Right renal pelvis (tissue), 4 donors: ENCODE measurements at places on chromosomes 7 and 10.

DNA sequence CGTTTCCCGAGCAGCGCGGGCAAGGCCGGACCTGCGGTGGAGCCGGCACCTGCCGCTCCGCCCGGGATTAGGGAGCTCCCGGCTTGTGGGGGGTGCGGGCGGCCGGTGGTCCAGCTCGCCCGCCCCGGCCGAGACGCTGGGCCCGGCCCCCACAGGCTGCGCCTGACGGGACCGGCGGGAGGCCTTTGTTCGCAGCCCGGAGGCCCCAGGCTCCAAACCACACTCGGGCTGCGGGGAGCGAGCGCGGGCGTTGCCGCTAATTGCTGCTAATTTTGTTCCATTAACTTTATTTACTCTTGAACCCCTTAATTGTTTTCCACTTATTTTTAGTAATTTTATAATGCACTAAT, 9.6 kb downstream of the UNCX start:
- no peak for DNase-seq

GRCh38 chr7:112789453-112789816, 758 bp downstream of the TMEM168 start:
- DNase-seq: no peak

- DNase-seq: no peak
These were observed 124.4 kb downstream of the AMPH start for GRCh38 chr7:38506756-38507155.

GRCh38 chr7:46203926-46204325, 282.9 kb upstream of the IGFBP3 start:
- DNase-seq: no peak

DNA sequence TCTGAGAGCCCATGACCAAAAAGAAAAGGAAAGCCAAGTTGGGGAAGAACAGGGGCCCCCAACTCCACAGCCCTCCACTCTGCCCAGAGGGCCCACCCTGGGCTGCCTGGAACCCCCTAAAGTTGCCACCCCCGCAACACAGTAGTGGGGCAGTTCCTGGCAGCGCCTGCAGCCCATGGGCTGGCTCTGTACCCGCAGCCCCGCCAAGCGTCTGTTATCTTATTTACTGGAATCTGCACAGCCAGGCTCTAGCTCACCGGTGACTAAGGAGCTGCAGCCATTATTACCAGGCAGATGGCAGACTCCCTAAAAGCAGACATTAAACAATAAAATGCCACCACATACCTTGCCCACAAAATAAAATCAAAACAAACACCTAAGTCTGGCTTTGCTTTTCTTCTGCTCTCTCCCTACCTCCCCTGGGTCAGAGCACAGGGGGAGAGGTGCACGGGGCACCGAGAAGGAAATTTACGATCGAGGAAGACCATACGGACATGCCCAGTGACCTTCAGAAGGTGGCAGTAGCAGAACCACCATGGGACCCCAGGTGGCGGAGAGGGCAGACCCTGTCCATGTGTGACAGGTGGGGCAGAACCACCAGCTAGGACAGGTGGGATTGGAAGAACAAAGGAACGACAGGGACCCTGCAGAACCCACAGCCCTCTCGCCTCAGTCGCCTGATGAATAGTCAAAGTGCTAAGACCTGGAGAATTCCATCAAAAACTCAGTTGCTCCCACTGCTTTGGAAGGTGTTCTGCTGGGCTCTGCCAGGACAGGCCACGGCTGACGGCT, 66.3 kb downstream of the PRKAG2 start:
- DNase-seq: no peak

DNA sequence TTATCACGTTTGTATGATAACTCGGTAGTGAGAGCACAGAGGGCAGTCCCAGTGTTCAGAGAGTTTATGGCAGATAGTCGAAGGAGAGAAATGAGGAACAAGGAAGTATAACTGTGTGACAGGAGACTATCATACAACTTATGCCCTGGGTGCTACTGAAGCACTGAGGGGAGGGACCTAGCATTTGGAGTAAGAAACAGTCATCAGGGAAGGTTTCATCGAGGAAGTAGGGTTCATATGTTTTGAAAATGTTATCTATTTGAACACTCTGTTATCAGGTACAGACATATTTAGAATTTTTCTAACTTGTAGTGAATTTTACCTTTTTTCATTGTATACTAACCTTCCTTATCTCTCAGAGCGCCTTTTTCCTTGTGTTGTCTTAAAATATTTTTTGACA, 1214.4 kb upstream of the C7orf33 start:
- no peak for DNase-seq

GRCh38 chr7:12993025-12993424, 305.6 kb downstream of the ARL4A start:
- DNase-seq: no peak

DNA sequence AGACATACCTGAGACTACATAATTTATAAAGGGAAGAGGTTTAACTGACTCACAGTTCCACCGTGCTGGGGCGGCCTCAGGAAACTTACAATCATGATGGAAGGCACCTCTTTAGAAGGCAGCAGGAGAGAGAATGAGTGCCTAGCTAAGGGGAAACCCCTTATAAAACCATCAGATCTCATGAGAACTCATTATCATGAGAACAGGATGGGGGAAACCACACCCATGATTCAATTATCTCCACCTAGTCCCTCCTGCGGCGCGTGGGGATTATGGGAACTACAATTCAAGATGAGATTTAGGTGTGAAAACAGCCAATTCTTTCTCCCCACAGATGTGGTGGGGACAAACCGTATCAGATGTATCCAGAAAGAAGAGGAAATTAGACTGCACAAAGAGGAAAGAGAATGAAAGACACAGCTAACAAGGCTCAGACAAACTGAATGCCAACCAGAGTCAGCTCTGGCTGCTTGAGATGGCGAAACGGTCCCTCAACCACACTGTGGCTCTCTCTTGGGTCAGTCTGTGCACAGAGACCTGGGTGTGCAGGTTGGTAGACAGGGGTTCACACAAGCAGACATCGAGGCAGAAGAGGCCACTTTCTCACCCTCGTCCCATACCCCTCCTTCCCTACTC, 375.6 kb downstream of the SFMBT2 start:
- DNase-seq: no peak

DNA sequence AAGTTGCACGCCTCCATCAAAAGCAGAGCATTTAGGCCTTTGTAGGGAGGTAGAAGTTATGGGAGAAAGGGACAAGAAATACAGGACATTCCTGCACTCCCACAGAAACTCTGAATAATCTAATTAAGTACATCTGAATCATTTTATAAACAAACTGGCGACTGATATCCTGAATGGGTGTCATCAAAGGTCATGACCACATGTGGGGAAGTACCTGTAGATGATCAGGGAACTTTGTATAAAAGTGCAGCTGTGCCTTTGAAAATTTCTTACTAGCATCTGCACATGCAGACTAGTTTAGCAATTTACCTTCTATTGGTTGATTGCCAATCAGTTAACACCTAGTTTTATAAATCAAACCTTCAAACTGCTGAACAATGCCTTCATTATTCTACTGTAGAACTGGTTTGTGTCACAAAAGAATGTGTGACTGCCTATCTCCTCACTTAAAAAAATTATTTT, 17.1 kb downstream of the STEAP4 start:
- no peak for DNase-seq

DNA sequence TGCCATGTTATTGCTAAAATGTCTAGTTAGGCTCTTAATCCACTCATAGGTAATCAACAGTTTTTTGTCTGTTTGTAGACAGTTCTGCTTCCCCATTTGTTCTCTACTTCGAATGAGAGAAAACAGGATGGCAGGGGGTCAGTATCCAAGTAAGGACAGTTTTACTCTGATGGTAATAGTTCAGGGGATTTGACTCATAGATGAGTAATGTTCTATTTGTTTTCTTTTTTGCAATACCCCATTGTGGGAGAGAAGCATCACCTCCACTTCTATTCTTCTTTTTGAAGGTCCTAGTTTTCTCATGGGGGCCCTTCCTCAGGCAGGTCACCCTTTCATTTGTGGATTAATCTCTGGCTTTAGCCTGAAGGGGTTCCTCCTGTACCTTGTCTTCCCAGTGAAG, 13.9 kb downstream of the PCLO start:
- DNase-seq: no peak

GRCh38 chr10:95741807-95742467, 14.0 kb upstream of the ENTPD1 start:
- DNase-seq: peak; percentile 52

- DNase-seq: no peak
These were observed 118.3 kb upstream of the KMT2E start for GRCh38 chr7:104895522-104896236.

GRCh38 chr7:117946151-117946633, 73.0 kb upstream of the CTTNBP2 start:
- DNase-seq: no peak

GRCh38 chr7:58086871-58087535, 637.0 kb downstream of the ZNF716 start:
- DNase-seq: no peak

DNA sequence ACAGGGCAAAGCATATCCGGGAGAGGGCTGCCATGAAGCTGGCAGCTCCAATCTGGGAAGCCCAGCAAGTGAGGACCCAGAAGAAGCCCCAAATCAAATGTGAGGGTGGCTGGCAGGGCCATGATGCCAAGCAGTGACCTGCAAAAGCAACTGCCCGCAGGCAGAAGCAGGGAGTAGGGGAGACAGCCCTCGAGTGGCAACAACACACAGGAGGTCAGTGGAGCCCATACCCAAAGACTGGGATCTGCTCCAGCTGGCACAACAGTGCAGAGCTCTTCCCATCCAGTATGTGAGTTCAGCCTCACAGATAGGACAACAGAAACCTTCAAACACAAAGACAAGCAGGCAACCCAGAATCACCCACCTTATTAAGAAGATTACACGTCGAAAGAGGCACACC, 45.0 kb downstream of the GRID1 start:
- DNase-seq: no peak

GRCh38 chr7:16961641-16962040, 79.9 kb upstream of the AGR3 start:
- DNase-seq: no peak

DNA sequence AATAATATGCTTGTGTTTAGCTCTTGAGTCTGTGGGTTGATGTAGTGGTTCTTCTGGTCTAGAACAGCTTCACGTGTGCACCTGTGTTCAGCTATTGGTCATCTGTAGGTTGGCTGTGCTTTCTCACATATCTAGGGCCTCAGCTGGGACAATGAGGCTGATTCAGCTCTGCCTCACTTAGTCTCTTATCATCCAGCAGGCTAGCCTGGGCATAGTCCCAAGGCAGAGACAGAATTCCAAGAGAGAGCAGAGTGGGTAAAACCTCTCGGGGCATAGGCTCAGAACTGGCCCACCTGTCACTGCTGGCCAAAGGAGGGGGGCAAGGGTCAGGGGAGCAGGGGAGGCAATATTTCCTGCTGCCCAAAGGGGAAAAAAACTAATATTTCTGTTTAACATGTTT, 32.0 kb upstream of the MXI1 start:
- DNase-seq: no peak

DNA sequence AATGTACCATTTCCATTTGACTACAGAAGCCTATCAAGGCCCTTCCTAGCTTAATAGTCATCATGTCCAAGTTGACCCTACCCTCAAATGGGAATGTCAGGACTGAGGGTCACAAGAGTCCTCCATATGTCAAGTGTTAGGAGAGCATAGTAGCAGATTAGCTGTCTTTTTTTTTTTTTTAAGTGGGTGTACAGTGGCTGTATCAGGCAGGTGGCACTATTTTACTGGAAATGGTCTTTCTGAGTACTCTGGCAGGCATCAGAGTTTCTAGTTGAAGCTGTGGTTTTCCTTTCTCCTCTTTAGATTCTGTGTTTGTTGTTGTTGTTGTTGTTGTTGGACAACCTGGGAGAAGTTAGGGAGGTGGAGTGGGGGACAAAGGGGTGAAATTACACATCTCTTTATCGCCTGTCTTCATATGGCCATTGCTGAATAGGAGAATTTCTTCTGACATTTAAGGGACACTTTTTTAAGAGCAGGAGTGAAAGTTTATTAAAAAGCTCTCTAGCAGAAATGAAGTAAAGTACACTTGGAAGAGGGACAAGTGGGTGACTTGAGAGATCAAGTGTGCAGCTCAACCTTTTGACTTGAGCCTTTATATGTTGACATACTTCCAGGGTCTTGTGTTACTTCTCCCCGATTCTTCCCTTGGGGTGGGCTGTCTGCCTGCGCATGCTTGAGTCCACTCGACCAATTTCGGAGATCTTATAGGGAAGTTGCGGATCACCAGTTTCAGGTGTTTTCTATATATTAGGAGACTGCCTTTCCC, 104.1 kb upstream of the FOXP2 start:
- DNase-seq: no peak

DNA sequence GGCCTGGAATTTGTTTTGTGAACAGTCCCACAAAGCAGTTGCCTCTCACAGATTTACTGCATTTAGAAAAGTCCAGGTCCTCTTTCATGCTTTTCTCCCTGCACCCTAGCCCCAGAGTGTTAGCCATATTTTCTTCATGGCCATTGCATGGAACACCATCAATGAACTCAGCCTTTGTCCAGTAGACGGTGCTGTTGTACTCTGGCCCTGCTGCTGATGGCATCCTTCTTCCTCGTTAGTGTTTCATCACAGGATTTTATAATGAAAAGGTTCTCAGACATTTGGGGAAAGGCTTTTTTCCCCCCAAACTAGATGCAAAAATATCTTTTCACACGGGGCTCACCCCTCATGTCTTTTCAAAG, 93.0 kb upstream of the SLC25A13 start:
- DNase-seq: no peak

GRCh38 chr10:131641231-131641630, 259.6 kb upstream of the PPP2R2D start:
- DNase-seq: no peak

DNA sequence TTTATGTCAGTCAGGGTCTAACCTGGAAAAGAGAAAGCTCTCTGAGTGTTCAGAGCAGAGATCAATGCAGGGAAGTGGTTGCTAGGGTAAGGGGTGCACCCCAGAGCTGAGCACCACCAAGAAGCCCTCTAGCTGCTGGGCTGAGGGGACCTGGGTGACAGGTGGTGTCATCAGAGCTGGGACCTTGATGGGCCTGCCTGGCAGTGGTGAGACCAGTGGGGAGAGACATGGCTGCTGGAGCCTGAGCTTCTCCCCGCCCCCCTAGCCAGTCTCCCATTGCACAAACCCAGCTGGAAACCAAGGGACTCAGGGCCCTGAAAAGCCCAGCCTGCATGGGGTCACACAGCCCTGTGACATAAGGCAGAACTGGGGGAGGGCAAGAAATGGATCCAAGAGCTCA, 49.1 kb upstream of the OSBPL3 start:
- DNase-seq: no peak

GRCh38 chr7:108086546-108086945, 43.6 kb downstream of the LAMB4 start:
- no peak for DNase-seq

- DNase-seq: no peak
These were observed 58.3 kb downstream of the VCL start for GRCh38 chr10:74056050-74056818.
